ENCODE measurements at places on chromosomes 16 and 17.
A peak's percentile ranks its signal among the peaks of the same experiment; 100 is the strongest.

GRCh38 chr17:50638966-50639713, 4.5 kb downstream of the ABCC3 start:
- peak; percentile 96 for DNase-seq

DNA sequence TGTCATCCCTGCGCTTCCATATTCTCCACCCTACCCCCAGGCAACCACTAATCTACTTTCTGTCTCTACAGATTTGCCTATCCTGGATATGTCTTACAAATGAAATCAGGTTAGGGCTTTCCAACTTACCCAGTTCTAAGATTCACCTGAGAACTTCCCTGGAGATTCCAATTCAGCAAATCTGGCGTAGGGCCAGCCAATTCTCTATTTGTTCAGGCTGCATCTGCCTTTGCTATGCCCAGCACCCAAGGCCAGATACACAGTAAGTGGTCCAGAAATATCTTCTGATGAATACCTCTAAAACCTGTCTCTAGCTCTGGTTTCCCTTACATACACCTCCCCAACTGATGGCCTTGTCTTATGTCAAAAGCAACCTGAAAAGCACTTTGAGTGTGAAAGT, 10.4 kb upstream of the CTCF start:
- DNase-seq, result no peak

GRCh38 chr16:51708861-51709260, 557.8 kb upstream of the SALL1 start:
- DNase-seq, result no peak

GRCh38 chr16:53291757-53292392, 142.4 kb upstream of the RBL2 start:
- DNase-seq, result no peak

DNA sequence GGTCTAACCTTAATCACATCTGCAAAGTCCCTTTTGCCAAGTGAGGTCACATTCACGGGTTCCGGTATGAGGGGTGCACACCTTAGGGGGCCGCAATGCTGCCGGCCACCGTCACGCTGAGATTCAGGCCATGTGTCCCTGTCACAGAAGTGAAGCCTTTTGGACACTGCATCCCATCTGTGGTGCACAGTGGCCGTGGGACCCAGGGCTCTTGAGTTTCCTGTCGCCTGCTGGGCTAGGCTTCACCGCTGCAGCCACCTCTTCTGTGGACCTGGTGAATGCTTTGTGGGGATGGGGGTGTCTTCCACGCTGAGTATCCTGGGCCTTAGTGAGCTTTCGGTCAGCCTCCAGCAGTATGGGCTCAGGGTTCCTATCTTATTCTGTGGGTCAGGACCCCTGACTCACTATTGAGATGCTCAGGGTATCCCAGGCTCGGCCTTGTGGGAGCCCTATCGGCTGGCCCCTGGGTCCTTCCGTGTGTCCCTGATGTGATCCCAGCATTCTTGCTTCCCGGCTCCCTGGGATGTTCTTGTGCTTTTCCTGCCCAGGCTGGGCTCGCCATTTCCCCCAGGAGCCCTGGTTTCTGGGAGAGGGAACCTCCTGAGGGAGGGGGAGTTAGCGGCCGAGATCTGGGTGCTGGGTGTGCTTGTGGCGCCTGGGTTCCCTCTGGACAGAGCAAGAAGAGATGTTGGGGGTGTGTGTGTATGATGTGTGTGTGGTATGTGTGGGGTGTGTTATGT, 4.9 kb upstream of the SLC38A10 start:
- no peak for DNase-seq

DNA sequence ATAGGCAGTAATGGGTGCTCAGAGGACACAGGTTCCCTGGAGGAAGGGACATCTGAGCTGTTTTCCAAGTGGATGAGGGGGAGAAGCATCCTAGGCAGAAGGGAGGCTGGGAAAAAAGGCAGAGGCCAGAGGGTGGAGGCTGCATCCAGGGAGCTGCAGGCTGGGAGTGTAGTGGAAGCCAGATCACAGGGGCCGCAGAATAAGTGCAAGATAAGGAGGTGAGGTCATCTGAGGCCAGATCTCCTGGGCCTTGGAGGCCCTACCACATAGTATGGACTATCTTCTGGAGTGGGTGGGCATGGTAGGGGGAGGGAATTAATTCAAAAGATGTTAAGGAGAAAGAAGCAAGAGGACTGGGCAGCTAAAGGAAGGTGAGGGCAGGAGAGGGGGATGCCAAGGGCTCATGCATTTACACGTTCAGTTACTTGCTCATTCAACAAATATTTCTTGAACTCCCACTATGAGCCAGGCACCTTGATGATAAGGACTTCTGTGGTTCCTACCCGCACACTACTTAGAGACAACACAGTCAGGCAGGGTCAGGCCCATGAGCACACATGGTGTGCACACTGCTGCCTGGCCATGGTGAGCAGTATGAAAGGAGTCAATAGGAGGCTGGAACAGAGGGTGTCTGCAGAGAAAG, 2.4 kb upstream of the RIPOR1 start:
- peak; percentile 82 for DNase-seq

DNA sequence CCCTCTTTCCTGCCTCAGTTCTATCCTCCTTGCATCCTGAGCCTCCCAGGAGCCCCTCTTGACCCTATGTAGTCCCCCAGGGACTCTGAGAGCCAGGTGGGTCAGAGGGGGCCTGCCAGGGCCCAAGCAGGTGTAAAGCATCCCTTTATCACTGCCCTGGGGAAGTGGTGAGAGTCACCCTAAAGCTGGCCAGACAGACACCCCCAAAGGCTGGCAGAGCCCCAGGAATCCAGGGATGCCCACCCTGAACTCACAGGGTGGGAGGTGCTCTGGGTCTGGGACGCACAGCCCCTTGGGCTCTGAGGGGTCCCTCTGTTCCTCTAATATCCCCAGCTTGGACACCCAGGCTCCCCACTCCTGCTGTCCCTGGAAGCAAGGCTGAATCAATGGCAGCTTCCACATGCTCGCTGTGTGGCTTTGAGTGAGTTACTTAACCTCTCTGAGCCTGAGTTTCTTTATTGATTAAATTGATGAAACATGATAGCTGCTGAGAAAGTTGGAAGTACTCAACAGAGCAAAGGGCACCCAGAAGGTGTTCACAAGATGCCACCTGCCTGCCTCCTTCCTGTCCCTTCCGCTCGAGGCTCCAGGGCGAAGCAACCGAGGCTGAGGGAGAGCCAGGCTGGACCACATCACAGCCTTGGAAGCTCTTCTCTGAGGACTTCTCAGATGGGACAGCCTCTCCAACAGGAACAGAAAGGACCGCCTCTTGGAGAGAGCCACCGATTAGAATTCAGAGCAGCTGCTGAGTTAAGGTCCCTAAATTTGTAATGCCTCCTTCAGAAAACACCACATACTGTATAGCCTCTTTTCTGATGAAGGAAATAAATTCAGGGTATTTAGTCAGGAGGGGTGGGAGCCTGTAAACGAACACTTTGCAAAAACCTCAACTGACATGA, 67.1 kb upstream of the DOC2B start:
- DNase-seq, result no peak

GRCh38 chr17:158379-158778, 21.0 kb downstream of the SCGB1C2 start:
- no peak for DNase-seq

DNA sequence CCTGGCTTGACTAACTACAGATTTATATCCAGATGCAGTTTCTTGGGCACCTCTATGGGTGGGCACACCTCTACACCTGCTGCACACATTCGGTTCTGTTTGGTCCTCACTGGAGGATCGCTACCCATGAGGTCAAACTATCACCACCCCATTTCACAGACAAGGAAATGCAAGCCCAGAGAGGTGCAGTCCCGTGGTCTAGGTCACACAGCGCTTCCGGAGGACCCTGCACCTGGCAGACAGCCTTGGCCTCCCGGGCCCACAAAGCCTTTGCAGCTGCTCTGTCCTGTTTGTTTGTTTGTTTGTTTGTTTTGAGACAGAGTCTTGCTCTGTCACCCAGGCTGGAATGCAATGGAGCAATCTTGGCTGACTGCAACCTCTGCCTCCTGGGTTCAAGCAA, 39.3 kb upstream of the JPH3 start:
- DNase-seq, result no peak

DNA sequence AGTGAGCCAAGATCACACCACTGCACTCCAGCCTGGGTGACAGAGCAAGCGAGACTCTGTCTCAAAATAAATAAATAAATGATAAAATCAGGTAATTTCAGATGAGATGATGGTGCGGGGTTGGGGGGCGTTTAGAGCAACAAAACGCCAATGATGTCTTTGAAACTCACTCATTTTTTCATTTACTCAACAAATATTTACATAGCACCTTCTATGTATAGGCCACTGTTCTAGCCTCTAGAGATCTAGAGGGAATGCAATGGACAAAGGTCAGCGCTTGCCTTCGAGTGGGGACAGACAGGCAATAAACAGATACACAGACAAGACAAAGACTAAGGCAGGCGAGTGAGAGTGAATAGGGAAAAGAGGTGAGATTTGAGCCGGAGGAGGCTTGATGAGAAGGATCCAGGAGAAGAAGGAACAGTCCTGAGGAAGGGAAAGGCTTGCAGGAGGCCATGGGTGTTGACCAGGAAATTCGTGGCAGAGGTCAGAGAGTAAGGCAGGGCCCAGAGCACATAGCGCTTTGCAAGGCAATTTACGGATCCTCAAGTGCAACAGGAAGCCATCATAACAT, 14.1 kb downstream of the ALDH3A1 start:
- DNase-seq, result no peak

- DNase-seq, result no peak
Measured at GRCh38 chr17:73091410-73091769, 1.1 kb downstream of the SLC39A11 start.

DNA sequence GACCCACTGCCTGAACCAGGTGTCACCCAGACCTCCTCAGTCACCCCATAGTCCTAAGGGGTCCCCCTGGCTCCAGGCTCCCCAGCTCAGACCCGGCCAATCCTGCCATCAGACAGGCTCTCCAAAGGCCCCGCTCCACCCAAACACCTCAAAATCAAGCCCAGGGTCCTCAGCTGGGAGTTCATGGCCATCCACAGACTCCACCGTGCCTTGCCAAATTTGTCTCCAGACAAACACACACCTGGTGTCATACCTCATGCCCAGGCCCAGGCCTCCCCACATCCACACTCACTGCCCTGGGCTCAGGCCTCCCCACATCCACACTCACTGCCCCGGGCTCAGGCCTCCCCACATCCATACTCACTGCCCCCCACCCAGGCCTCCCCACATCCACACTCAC, 12.5 kb downstream of the RPH3AL start:
- DNase-seq, result no peak

GRCh38 chr16:66902648-66903543, 15.8 kb downstream of the CDH16 start:
- no peak for DNase-seq

- DNase-seq, result no peak
Measured at GRCh38 chr17:38897176-38897575, 27.3 kb downstream of the LASP1 start.

Data from astrocyte (in vitro differentiated cells and primary cell).